Activated T-cell treated with anti-CD3 and anti-CD28 coated beads, Interleukin-2, amount 50 U/mL, for 72 hours (primary cell): ENCODE measurements at places on chromosomes 3 and 15. TPM values are rescaled to one million over a fixed set of nuclear protein-coding genes. Genes with fewer than 3 reads are reported as not detected.
A peak's percentile ranks its signal among the peaks of the same experiment; 100 is the strongest.

GRCh38 chr3:188396900-188397299 is 242.9 kb downstream of the LPP start:
- no peak overlapping the region for H3K27ac ChIP-seq
- H3K4me1 ChIP-seq, result peaks cover 55% of the 10 kb centered on the region
- H3K27me3 ChIP-seq, result no peaks in the 10 kb centered on the region
- H3K36me3 ChIP-seq, result no peaks in the 10 kb centered on the region
- peak overlapping the region; percentile 76 for H3K4me3 ChIP-seq

DNA sequence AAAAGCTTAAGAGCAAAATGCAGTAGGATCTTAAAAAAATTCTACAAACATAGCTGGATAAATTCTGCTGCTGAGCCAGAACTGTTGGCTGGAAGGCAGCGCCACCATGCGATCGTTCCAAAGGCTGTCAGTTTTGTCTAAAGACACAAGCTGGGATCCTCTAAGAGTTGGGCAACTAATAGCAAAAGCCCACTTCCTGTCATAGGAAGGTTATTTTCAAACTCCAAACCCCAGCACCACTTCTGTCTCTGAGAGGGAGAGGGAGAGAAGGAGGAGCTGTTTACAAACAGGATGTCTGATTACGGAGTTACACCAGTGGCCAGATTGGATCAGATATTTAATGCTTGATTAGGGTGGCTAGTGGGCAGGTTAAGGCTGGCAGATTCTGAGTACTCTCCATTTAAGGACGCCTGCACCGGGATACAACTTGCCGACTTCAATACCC is 44.0 kb downstream of the EIF4E3 start:
- peak; percentile 21 for DNase-seq
- no peaks in the 10 kb centered on the region for H3K27me3 ChIP-seq
- H3K27ac ChIP-seq, result no peak overlapping the region
- H3K4me1 ChIP-seq, result peaks cover 12% of the 10 kb centered on the region

GRCh38 chr3:39809181-39809994 is at the start of gene MYRIP:
MYRIP (plus strand) TSS chr3:39809609; CDS start chr3:39900817, 91,208 bp downstream.
- peaks cover 6% of the 10 kb centered on the region for H3K36me3 ChIP-seq
- peaks cover 19% of the 10 kb centered on the region for H3K4me1 ChIP-seq
- DNase-seq, result peak; percentile 18
- H3K4me3 ChIP-seq, result peak within 1 kb of the TSS; percentile 85
- no peak within 1 kb of the TSS for H3K27ac ChIP-seq

DNA sequence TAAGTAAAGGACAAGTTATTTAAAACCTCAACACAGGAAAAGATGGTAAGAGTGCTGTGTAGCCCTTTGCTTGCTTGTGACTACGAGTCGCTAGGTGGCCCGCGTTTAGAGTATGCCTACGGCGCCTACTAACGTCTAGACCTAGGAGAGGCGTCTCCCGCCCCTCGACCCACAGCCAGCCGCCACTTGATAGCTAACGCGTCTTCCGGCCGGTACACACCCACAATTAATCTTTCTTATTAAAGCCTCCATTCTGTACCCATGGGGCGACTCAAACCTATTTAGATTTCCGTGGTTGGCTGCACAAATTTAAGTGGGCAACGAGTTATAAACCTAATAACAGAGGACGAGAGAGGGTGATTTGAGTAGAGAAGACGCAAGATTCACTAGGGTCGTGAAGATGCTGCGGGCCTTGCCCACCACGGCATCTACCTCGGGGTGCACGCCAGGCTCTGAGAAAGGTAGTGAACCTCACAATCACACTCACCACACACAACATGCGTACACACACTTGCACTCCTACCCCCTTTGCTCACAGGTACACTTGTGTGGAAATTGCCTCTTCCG is 12.0 kb downstream of the SOX2 start:
- H3K27me3 ChIP-seq, result peaks cover 93% of the 10 kb centered on the region
- no peak for DNase-seq
- peak overlapping the region; percentile 40 for H3K27ac ChIP-seq
- peaks cover 22% of the 10 kb centered on the region for H3K4me1 ChIP-seq

GRCh38 chr15:42207674-42208579 is at the start of gene VPS39:
VPS39 (minus strand) TSS chr15:42208304; CDS start chr15:42208153, 151 bp downstream.
- peaks cover 48% of the 10 kb centered on the region for H3K4me1 ChIP-seq
- no peaks in the 10 kb centered on the region for H3K27me3 ChIP-seq
- peaks cover 6% of the 10 kb centered on the region for H3K36me3 ChIP-seq
- H3K4me3 ChIP-seq, result peak within 1 kb of the TSS; percentile 94
- H3K27ac ChIP-seq, result peak within 1 kb of the TSS; percentile 97

- no peak overlapping the region for H3K4me3 ChIP-seq
- peaks cover 13% of the 10 kb centered on the region for H3K4me1 ChIP-seq
- no peak for DNase-seq
- no peaks in the 10 kb centered on the region for H3K36me3 ChIP-seq
- no peaks in the 10 kb centered on the region for H3K27me3 ChIP-seq
- H3K27ac ChIP-seq, result no peak overlapping the region
Measured at GRCh38 chr3:183817639-183818038, 7.7 kb downstream of the MAP6D1 start.

DNA sequence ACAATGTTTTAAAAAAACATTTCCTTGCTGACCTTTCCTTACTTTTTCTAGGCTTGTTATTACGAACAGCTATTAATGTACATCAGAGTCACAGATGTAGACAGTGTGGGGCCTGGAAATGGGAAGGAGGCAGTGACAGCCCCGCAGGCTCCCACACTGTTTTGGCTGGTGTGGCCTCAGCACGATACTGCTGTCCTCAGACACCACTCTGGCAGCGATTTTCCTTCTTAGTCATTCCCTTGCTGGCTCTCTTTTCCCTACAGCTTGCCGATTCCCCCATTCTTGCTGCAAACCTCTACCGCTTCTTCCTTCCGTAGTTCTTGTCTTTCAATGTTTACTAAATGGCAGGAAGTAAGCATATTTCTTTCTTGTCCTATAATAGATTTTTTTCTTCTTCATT is 113.1 kb downstream of the ABI3BP start:
- H3K27me3 ChIP-seq, result peaks cover 12% of the 10 kb centered on the region
- H3K4me1 ChIP-seq, result no peaks in the 10 kb centered on the region
- no peaks in the 10 kb centered on the region for H3K36me3 ChIP-seq
- no peak overlapping the region for H3K4me3 ChIP-seq

GRCh38 chr3:61439122-61439458 is 122.3 kb upstream of the PTPRG start:
- no peak overlapping the region for H3K27ac ChIP-seq
- H3K27me3 ChIP-seq, result peaks cover 14% of the 10 kb centered on the region
- DNase-seq, result no peak
- H3K4me1 ChIP-seq, result no peaks in the 10 kb centered on the region
- H3K36me3 ChIP-seq, result no peaks in the 10 kb centered on the region

GRCh38 chr3:82355228-82355627 is 593.8 kb upstream of the GBE1 start:
- H3K4me1 ChIP-seq, result no peaks in the 10 kb centered on the region
- no peak for DNase-seq
- H3K4me3 ChIP-seq, result no peak overlapping the region
- H3K27me3 ChIP-seq, result no peaks in the 10 kb centered on the region

GRCh38 chr3:194281766-194282165 is 69.4 kb downstream of the CPN2 start:
- DNase-seq, result no peak
- no peak overlapping the region for H3K4me3 ChIP-seq
- H3K4me1 ChIP-seq, result no peaks in the 10 kb centered on the region
- H3K36me3 ChIP-seq, result no peaks in the 10 kb centered on the region
- H3K27me3 ChIP-seq, result no peaks in the 10 kb centered on the region

- H3K4me3 ChIP-seq, result no peak overlapping the region
- peaks cover 8% of the 10 kb centered on the region for H3K27me3 ChIP-seq
- H3K4me1 ChIP-seq, result no peaks in the 10 kb centered on the region
Measured at GRCh38 chr15:61584410-61584809, 355.3 kb upstream of the RORA start.

DNA sequence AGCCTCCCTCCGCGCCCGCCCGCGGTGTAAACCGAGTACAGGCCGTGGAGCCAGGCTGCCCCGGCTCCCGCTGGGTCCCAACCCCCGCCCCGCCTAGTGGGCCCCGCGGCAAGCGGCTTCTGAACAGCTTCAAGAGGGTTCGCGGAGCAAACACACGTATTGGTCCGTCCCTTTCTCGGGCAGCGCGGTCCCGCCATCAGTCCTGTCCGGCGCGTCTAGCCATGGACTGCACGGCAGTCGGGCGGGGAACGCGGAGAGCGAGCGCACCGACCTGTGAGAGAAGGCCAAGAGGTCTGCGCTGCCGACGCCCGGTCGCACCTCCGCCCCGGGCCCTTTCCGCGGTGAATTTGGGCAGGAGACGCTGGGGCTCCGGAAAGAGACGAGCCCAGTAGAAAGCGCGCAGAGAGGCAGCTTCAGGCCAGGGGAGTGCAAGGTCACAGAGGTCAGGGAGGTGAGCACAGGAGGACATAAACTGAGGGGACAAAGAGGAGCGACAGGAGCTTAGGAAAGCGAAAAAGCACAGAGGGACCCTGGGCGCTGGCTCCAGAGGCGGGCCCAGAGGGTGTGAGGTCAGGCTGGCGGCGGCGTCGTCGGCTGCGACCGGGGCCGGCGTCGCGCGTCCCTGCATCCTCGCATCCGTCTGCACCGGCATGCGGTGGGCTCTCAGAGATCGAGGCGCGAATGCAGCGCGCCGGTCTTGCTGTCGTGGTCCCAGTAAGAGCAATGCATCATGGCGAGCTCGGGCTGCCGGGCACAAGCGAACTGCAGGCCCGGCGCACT is 1.8 kb downstream of the FOXL2 start:
- H3K4me3 ChIP-seq, result peak overlapping the region; percentile 93
- peaks cover 82% of the 10 kb centered on the region for H3K27me3 ChIP-seq
- peak; percentile 49 for DNase-seq
- no peak overlapping the region for H3K27ac ChIP-seq
- peaks cover 43% of the 10 kb centered on the region for H3K4me1 ChIP-seq

DNA sequence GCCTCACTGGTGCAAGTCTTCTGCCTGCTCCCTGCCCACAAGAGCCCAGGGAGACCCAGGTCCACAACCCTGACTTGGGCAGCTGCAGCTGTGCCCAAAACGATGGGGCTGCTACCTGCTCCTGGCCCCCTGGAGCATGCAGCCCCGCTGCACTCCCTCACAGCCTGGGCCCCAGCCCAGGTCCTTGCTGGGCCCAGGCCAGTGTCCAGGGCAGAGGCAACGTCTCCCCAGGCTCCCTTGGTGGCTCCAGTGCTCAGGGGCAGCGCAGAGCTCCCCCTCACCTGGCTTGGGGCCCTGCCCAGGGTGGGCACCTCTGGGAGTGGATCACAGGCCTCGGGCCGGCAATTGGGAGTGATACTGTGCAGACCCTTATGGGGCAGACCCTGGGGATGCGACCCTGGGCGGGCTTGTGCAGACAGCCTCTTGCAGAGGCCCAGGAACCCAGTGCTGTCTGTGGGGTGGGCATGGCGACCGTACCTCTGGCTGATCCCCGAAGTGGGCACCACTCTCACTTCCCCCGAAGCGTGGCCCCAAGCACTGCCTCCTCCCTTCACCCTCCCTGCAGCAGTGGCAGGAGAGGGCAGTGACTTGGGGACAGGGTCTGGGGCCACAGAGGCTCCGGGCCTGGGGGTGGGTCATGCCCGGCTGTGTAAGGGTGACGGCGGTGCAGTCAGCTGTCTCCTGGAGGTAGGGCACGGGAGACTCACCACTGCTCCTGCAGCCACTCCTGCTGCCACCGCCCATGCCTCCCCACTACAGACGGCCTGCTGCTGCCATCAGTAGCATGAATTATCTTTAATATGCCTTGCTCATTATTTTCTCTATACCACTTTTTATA is 255.9 kb downstream of the DOCK3 start:
- H3K4me3 ChIP-seq, result no peak overlapping the region
- H3K27ac ChIP-seq, result peak overlapping the region; percentile 56
- DNase-seq, result no peak
- peaks cover 15% of the 10 kb centered on the region for H3K4me1 ChIP-seq

DNA sequence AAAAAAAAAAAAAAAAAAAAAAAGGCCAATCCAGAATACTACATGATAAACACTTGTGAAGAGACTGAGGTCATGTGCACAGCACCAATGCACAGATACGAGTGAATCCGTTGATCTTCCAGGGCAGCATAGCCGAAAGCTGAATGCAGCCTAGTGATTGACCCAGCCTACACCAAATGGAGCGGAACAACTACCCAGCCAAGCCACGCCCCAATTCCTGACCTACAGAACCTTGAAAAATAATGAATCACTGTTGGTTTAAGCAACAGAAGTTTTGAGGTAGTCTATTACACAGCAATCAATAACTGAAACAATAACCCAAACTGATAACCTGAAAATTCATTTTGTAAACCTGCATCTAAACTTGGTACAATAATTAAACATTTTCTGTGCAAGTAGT is 361.0 kb downstream of the FHIT start:
- H3K36me3 ChIP-seq, result no peaks in the 10 kb centered on the region
- H3K4me1 ChIP-seq, result no peaks in the 10 kb centered on the region
- DNase-seq, result no peak
- H3K27ac ChIP-seq, result no peak overlapping the region
- no peak overlapping the region for H3K4me3 ChIP-seq

- H3K27me3 ChIP-seq, result no peaks in the 10 kb centered on the region
- H3K27ac ChIP-seq, result no peak overlapping the region
- H3K4me3 ChIP-seq, result no peak overlapping the region
- no peak for DNase-seq
Measured at GRCh38 chr3:55816794-55817576, 329.9 kb upstream of the WNT5A start.

DNA sequence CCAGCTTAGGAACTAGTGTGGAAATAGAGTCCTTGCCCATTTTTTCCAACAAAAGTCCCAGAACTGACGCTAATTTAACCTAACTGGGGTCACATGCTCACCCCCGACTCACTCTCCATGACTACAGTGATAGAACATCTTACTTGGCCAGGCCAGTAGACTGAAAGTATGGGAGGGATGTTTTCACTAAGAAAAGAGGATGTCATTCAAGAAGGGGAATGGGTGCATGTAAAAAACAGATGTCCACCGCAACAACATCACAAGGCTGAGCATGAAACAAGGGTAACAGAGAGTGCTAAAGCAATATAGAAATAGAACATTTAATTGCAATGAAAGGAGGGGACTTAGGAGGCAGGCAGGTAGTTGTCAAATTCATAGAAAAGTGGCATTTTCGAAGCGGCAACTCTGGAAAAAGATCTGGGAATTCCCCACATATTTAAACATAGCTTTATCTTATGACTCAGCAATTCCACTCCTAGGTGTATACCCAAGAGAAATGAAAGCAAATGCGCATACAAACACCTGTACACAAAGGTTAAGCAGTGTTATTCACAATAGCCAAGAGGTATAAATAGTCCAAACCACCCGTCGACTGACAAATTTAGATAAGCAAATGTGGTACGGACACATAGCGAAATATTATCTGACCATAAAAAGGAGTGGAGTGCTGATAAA is 41.1 kb upstream of the UBE2E2 start:
- H3K4me3 ChIP-seq, result no peak overlapping the region
- H3K36me3 ChIP-seq, result no peaks in the 10 kb centered on the region
- DNase-seq, result no peak
- no peak overlapping the region for H3K27ac ChIP-seq
- H3K27me3 ChIP-seq, result peaks cover under 1% of the 10 kb centered on the region

The LRRC2 gene
- total RNA-seq, result not detected

The CEP19 gene
- total RNA-seq, result 5.3 TPM

The RASL12 gene
- not detected for total RNA-seq

The ACKR2 gene
- total RNA-seq, result 1.2 TPM

The HDGFL3 gene
- total RNA-seq, result 58.2 TPM

The PFN2 gene
- 5.9 TPM for total RNA-seq
